ENCODE measurements at places on chromosomes 16 and 17.

DNA sequence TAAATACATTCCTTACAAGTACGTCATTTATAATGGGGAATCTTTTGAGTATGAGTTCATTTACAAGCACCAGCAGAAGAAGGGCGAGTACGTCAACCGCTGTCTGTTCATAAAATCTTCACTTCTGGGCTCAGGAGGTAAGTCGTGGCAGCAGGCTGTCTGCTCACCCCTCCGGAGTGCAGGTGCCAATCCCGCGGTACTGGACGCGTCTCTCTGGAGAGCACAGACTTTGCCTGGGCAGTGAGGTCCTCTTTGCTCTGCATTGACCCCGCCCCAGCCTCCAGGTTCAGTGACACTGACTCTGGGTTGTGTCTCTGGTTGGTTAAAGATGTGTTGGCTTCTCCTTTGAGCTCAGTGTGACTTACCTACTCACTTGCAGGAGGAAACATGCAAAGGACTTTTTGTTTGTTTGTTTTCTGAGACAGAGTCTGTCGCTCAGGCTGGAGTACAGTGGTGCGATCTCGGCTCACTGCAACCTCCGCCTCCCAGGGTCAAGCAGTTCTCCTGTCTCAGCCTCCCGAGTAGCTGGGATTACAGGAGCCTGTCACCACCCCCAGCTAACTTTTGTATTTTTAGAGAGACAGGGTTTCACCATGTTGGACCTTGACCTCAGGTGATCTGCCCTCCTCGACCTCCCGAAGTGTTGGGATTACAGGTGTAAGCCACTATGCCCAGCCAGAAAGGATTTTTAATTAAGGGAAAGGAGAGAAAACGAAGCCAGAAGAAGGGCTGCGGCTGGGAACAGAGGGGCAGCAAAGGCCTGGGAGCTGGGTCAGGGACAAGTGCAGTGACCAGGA lies 31.2 kb downstream of the RNF213 start:
- no peak for DNase-seq

DNA sequence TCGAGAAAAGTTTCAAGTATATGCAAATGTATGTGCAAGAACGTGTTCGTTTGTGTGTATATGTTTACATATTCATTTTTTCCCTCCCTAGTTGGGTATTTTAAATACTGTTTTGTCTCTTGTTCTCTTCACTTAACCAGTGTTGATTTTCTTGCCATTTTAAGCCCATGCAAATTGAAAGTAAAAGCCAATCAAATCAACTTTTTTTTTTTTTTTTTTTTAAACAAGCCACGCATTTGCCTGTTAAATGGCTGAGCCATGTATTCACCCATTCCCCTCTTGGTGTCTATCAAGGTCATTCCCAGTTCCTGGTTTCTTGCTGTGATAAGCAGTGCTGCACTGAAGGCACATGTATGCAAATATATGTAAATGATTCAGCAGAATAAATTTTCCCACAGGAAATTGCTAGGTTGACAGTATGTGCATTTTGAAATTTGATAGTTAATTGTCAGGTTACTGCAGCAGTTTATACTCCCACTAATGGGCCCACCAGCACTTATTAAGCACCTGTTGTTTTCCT lies 12.2 kb downstream of the ABCC1 start:
- DNase-seq: no peak

- peak; percentile 22 for DNase-seq
Measured at GRCh38 chr17:48597778-48598631, 4.4 kb upstream of the HOXB5 start.

DNA sequence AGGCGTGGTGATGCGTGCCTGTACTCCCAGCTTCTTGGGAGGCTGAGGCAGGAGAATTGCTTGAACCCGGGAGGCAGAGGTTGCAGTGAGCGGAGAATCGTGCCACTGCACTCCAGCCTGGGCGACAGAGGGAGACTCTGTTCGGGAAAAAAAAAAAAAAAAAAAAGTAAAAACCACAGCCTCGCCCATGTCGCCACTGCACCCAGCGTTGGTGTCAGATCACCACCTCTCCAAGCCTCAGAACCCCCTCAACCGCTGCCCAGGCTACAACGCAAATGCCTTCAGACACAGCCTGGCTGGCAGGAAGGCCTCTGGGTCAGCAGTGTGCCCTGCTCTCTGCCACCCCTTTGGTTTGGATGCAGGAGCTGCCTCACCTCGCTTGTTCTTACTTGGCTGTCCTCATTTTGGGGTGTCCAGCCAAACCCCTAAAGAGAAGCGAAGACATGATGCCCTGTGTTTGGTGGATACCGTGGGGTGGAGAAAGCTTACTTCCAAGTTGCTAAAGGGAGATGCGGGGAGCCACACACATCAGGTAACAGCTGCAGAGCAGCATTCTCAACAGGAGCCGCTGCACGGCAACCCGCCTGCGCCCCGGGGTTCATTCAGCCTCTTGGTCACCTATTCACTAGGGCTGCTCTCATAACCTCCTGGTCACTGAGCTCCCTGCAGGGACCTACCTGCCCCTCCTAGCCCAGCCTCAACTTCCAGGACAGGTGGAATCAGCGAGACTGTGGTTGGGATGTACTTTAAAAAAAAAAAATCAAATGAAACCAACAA lies 13.0 kb upstream of the CYTH1 start:
- DNase-seq: no peak

GRCh38 chr16:61887903-61888302 lies 148.3 kb downstream of the CDH8 start:
- no peak for DNase-seq

- no peak for DNase-seq
Measured at GRCh38 chr17:44627513-44628242, 28.6 kb upstream of the MEIOC start.

GRCh38 chr17:39629494-39629880 lies 2.7 kb downstream of the PPP1R1B start:
- no peak for DNase-seq

- DNase-seq: no peak
Measured at GRCh38 chr17:18186627-18186982, 3.0 kb downstream of the ALKBH5 start.

DNA sequence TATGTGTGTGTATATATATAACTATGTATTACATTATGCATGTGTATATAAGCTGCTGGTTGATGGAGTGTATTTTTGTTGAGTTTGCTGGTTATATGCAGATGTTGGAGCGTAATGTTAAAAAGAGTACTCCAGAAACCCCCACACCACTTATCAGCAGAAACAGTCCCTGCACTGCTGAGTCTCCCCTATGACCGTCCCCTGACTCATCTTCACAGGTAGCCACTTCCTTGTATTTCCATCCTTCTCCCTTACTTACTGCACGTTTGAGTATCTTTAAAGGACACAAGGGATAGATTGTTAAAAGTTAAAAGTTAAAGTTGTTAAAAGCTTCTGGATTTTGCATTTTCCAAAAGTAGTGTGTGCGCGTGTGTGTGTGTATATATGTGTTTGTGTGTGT lies 853.9 kb upstream of the EEF2KMT start:
- no peak for DNase-seq

DNA sequence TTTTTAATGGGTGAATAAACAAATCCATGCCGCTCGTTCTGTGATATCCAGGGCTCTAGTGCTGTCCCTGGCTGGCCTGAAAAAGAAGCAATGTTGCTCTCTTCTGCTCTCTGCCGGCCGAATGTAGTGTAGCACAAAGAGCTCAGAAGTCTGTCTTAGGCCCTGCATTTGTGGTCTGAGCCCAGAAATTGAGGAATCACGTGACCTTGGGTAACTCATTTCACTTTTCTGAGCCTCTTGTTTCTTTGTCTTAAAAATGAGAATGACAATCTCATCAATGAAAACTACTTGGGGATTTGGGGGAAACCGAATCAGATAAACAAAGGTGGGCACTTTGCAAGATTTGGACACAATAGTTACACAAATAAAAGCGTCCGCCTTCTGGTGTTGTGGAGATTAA lies 381.6 kb upstream of the ASIC2 start:
- peak; percentile 28 for DNase-seq

Measured in GOT3 (cell line).